ENCODE measurements at places on chromosomes 7 and 10.

DNA sequence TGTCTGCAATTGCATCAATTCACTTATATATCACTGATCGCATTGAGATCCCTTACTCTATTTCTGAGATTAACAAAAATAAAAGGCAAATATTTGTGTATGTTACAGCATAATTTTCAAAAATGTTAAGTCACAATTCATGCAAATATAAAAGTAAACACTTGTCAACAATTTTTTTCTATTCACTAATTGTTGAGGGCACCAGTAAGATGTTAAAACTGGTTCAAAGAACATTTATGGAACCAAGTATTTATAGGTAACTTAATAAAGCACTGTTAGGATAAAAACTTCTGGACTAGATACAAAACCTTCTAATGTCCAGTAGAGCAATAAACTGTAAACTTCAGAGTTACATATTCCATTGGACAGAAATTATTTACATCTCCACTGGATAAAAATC lies 586.1 kb upstream of the AUTS2 start:
- no peak for DNase-seq

- DNase-seq, result no peak
Measured at GRCh38 chr7:111785076-111785475, 222.8 kb upstream of the IMMP2L start.

DNA sequence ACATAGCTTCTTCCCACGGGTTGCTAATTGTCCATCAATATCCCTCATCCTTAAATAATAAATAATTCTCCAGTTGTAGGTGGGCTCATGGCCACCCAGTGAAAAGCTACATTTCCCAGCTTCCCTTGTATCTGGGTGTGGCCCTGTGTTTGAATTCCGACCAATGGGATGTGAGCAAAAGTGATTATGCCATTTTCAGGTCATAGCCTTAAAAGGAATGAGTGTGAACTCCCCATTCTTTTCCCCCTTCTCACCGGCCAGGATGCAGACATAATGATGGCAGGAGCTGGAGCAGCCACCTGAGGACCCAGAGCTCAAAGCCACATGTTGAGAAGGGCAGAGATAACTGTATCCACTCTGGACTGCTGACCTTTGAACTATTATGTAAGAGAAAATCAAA lies 30.3 kb upstream of the CALU start:
- no peak for DNase-seq

- no peak for DNase-seq
Measured at GRCh38 chr10:133044401-133044811, 43.3 kb upstream of the ADGRA1 start.

DNA sequence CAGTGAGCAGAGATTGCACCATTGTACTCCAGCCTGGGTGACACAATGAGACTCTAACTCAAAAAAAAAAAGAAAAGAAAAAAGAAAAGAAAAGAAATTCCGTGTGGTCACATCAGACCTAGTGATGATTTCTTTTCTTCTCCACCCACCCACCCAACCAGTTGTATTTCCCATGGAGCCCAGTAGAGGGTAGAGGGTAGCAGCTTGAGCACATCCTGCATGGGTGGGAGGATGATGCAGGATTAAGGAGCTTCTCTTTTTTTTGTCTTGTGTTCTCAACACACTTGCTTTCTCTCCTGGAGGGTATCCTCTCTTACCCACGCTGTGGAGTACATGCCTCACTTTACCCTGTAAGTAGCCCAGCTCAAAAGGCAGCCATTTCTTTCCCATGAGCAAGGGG lies 118.6 kb upstream of the CARD11 start:
- DNase-seq, result peak; percentile 81

GRCh38 chr7:19401461-19401860 lies 256.2 kb upstream of the FERD3L start:
- no peak for DNase-seq

DNA sequence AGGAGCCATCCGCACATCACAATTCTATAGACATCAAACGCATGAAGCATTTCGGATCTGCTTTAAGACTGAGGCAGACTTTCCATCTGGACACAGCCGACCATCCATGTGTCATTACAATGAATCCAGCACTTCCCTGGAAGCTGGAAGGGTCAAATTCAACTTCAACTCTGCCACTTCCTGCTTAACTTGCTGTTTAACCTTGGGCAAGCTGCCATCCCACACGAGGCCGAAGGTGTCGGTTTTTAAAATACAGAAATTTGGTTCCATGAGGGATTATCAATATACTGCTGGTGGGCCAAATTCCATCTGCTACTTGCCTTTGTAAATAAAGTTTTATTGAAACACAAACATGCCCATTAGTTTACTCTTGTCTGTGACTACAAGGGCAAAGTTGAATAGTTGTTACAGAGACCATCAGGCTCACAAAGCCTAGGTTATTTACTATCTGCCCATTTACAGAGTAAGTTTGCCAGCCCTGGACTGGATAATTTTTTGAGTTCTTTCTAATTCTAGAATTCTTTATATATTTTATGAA lies 134.6 kb downstream of the FAM204A start:
- no peak for DNase-seq

DNA sequence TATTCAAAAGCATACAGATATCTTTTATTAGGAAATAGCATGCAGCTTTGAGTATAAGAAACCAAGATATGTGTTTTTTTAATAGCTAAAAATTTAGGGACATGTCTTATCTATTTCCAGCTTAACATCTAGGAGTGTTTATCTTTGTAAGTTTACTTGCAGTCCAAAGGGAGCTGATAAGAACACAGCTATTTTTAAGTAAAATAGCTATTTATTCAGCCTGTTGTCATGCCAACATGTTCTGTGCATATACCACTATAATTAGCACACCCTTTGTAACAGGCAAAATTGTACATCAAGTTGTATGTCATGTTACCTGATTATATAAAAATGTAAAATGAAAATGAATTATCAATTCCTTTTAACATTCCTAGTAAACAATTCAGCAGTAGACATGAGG lies 29.6 kb downstream of the FAM133B start:
- DNase-seq, result no peak

Measured in suppressor macrophage treated with lipopolysaccharide for 1 hour (primary cell).